DMS 273 treated with DMSO at 0.1 percent for 48 hours (cell line): ENCODE measurements at places on chromosomes 5 and 9.
A peak's percentile ranks its signal among the peaks of the same experiment; 100 is the strongest.

DNA sequence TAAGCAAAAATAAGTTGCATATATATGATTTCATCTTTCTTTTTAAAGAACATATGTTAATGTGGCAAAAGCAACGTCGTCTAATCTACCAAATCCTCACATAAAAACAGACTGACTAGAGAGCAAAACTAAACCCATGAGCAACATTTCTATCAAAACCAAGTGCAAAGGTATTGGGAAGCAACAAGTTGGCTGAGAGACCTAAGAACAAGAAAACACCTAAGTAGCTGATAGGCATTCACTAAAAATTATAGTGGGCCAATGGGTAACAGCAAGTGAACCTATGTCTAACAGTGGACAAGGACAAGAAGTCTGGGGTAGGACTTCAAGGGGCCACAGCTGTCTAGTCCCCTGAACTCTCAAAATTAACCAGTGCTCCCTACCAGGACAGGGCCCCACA, 130.1 kb downstream of the SIL1 start:
- no peak for DNase-seq

DNA sequence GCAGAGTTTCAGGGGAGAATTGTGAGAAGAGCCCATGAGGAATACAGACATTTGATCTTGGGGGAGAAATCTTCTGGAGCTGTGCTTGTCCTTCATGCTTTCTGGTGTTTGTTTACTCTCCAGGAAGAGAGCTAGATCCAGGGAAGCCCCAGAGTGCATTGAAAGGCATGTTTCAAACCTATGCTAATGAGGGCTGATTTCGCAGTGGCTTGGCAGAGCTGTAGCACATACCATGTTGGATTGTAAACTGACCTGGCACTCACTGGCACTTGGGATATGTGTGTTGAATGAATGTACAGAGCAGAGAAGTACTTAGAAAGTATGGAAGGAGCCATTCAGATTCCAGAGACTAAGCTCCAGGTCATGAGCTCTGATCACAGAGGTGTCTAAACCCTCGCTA, 30.9 kb downstream of the TNFSF8 start:
- DNase-seq, result no peak

GRCh38 chr5:123610209-123610608, 98.2 kb downstream of the CSNK1G3 start:
- no peak for DNase-seq

DNA sequence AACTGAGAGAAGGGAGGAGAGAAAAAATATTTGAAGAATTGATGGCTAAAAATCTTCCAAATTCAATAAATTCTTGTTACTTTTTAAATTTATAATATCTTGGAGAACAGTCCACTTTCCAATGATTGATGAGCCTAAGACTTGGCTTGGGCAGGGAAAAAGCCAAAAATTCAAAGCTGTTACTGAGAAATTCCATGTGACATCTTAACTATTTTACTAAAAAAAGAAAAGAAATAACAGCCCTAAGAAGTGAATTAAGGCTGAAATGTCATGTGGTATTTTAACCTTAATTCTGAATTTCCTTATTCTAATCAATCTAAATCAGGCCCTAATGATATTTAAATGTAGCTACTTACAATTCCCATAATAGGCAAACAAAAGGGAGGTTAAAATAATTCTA, 53.4 kb downstream of the CETN3 start:
- no peak for DNase-seq

DNA sequence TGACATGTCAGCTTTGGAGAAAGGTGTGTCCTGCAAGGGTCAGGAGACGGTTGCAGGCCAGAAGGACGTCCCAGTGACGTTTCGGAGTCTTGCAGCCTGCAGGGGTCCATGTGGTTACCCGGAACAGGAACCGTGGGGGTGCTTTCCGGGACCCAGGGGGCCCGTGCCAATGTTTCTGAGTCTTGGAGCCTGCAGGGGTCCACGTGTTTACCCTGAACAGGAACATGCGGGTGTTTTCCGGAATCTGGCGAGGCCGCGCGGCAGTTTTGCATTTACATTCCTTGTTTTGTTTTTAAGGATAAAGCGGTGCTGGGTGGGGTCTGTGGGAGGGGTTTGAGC, 30.6 kb downstream of the NKD2 start:
- DNase-seq, result no peak

DNA sequence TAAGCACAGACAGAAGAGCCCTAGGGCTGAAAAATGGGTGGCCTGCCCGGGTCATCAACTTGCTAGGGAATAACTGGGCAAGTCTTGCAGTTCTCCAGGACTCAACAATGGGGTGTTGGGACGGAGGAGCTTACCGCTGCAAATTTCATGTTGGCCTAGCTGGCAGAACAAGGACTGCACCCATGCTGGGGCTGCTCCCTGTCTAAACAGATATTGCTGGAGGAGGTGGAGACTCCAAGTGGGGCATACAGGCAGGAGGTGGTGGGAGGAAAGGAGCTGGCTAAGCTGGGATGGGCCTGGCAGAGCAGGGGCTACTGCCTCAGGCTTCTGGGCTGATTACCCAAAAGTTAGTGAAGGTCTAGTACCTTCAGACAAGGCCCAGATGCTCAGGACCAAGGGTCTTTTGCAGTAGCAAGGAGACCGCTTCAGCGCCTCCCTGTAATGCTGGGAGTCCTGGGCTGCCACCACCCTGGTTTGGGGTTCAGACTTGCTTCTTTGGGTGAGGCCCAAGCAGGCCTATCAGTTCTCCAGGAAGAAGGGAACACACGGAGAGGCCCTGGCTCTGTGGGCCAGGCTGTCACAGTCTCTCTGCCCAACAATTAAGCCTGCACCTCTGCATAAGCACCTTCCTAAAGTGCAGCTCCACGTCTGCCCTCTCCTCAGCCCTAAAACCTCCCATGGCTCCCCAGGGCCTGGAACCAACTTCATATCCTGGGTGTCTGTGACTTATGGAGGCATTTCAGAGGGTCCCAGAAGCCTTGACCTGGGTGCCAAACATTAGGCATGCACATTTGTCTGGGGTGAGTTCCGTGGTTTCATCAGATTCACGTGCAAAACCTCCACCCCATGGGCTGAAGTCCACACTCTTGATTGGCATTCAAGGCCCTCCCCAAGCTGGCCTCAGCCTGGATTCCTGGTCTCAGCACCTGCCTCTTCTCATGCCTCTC, 24.2 kb upstream of the KIF12 start:
- no peak for DNase-seq

DNA sequence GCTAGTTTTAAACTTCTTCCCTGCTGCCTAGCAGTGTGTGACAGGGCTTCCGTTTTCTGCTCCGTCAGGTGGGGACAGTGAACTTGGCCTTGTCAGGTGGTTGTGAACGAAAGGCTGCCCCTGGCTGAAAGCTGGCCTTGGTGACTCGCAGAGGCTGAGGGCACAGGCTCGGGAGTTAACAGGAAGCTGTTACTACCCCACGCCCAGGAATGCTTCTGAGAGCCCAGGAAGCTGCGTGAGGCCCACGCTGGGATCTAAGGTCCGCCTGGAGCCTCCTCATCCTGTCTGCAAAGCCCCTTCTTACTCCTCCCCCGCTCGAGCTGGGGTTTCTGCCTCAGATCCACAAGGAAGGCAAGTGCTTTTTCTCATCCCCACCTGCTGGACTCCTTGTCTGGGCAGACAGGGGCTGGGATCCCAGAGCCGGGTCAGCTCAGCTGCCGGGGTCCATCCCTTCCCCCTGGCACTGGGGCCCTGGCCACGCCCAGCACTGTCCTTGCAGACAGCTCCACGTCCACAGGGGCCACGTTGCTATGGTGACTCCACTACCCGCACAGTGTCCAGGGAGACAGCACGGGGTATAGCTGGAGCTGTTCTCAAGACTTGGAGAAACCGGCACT, 124.7 kb upstream of the TBC1D2 start:
- no peak for DNase-seq

DNA sequence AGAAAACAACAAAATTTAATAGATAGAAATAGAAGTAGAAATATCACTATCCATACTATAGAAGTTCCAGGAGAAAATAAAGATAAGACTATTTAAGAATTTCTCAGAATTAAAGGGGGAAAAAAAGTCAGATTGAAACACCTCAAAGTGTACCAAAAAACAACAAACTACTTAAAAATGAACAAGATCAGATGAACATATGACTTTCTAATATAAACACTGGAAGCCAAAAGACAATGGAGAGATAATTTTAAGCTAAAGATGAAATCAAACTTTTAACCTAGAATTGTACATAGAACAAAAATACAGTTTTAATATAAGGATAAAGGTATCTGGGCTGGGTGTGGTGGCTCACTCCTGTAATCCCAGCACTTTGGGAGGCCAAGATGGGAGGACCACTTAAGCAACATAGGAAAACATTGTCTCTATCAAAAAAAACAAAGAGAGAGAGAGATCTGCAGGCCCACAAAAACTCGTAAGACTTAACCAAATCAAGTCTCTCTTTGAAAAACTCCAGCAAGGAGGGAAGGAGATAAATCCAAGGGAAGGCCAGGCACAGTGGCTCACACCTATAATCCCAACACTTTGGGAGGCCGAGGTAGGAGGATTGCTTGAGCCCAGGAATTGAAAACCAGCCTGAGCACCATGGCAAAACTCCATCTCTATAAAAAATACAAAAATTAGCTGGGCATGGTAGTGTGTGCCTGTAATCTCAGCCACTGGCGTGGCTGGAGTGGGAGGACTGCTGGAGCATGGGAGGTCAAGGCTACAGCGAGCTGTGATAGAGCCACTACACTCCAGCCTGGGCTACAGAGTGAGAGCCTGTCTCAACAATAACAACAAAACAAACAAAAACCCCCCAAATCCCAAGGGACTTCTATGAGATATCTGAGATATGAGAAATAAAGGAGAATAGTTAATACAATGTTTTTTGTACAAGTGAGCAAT, 32.4 kb downstream of the ABHD17B start:
- DNase-seq, result no peak

DNA sequence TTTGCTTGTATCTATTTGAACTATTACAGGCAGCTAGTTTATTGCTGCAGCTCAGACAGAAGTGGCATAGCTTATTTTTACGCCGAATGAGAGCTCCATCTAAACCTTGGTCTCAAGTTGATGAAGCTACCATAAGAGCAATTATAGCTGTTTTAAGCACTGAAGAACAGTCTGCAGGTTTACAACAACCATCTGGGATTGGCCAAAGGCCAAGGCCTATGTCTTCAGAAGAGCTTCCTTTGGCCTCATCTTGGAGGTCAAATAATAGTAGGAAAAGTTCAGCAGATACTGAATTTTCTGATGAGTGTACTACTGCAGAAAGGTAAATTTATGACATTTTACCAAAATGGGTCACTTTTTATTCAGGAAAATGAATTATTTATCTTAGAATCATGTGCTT, 67.9 kb downstream of the YTHDC2 start:
- DNase-seq, result peak; percentile 12

DNA sequence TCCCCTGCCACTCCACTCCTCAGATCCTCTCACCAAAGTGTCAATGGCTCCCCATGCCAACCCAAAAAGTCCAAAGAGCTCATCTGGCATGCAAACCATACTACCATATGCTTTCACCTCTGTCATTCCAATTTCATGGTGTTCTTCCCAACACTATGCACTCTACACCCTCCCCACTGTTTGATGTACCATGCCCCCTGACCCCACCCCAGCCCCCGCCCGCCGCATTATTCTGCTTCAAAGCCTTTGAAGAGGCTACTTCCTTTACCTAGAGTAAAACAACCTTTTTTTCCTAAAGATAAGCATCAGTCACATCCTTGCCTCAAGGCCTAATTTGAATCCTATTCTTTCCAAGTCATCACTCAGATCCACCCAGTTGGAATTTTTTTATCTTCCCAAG, 226.3 kb downstream of the DEPDC1B start:
- DNase-seq, result no peak

DNA sequence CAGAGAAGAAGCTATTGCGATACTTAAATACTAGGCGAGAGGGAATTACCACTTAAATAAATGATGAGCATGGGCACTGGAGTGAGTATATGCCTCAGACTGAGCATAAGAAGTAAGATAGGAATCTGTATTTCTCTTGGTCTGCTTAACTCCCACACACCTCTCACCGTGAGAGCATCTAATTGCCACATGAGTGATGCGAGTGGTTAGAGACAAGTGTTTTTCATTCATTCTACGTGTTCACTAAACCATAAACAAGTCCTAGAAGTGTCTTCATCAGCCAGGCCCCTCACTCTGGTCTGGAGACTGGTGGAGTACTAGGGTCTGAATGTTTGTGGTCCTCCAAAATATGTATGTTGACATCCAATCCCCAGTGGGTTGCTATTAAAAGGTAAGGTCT, 150.2 kb upstream of the SLC12A2 start:
- no peak for DNase-seq

- no peak for DNase-seq
These were observed 994 bp downstream of the POLE3 start for GRCh38 chr9:113409481-113409880.

GRCh38 chr5:100860407-100860806, 42.7 kb downstream of the ST8SIA4 start:
- DNase-seq, result no peak

- DNase-seq, result no peak
These were observed 3.8 kb upstream of the RNF14 start for GRCh38 chr5:141965071-141965470.

- no peak for DNase-seq
These were observed 84.1 kb downstream of the PTPDC1 start for GRCh38 chr9:94168203-94169000.

GRCh38 chr9:78064075-78064474, 32.5 kb upstream of the GNAQ start:
- no peak for DNase-seq

GRCh38 chr9:90864779-90865178, 63.2 kb downstream of the SYK start:
- no peak for DNase-seq

DNA sequence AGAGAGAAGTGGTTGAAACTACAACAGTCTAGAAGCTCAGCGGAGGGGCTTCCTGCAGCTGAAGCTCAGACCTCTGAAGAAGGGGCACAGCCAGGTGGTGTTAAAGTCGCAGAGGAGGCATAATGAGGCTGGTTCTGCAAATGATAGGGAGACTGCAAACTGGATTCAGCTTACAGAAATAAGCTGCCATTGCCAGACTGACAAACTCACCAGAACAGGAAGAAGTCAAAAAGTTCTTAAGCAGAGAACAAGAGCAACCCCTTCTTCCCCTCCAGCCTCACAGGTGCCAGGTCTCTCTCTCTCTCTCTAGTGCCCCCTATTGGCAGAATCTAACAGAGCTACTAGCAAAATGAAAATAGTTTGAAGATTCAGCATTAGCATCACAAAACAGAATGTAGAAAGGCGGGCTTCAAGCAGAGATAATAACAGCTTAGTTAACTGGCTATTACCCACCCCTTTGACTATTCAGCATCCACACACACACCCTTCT, 76.7 kb downstream of the GRAMD2B start:
- no peak for DNase-seq

GRCh38 chr9:6757132-6757455, 679 bp upstream of the KDM4C start:
- DNase-seq, result peak; percentile 90

- DNase-seq, result no peak
These were observed 166.6 kb downstream of the DIRAS2 start for GRCh38 chr9:90476058-90476457.
